ENCODE measurements at places on chromosomes 5 and 9.

GRCh38 chr5:149113669-149114068, 27.6 kb upstream of the ABLIM3 start:
- ATAC-seq, result no peak

DNA sequence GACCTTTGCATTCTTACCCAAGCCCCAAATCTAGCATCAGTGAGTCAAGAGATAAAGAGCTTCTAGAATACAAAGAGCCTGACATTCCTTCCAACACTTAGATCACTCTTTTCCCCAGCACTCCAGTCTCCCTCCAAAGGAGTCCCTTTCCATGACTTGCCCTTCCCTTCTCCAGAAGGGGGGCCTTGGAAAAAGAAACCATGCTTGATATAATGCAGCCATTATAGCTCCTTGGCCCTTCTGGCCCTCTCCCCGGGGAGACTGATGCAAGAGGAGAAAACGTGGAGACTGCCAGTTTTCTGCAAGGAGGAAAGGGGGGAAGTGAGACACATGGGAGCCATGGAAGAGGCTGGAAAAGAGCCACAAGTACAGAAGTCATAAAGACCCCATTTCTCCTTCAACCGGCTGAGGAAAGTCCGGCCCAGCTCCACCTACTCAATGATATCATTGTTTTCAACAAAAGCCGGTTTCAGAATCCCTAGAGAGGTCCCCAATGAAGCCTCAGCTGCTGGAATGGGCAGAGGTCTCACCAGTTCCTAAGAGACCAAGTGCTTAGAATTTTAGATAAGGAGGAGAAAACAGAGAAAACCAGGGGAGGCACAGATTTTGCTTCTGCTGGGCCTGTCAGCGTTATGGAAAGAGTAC, 29.0 kb downstream of the ADAM19 start:
- ATAC-seq, result no peak

DNA sequence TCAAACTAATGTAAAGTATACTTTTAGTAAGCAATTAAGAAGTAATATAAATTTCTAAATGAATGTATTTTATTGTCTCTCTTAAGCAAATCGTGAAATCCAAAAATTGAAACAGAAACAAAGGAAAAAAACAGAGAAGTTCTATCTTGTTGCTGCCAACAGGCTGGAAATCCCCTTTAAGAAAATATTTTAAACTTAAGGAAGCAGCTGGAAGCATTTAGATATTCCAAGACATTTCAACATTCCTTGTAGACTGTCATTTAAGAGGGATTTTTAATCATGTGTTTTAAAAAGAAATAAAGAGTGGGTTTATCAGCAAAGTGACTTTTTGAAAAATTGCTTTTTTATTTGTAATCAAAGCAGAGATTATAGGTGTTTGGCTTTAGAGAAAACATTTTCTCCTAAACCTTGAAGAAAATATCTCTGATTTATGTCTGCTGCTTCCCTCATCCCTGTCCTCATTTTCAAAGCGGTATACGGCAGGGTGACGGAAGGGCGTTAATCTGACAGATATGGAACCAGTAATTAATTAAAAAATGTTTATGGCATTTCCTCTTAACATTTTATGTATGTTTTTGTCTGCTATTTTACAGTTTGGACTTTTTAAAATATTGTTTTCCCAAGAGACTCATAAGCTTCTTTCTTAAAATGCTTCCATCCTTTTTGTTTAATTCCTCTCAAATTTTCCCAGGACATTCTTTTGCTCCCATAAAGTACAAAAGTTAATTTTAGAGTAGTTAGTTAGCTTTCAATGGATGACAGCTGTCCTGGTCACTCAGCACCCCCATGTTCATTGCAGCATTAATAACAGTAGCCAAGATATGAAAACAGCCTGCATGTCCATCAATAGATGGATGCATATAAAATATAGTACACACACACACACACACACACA, 245.6 kb downstream of the LURAP1L start:
- ATAC-seq, result no peak

DNA sequence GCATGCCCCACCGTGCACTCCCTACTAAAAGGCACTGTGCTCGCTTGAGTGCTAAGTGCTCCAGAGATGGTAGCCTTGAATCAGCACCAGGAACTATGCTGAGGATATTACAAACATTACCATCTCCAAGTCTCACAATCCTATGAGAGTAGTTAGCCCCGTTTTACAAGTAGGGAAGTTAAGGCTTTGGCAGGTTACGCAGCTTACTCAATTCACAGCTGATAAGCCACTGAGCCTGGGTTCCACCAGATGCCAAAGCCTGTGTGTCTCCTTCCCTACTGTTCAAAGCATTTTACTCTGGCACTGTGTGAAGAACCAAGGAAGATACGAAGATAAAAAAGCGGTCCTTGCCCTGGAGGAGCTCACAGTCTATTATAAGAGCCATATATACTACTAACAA, 216.2 kb downstream of the EBF1 start:
- ATAC-seq, result no peak

DNA sequence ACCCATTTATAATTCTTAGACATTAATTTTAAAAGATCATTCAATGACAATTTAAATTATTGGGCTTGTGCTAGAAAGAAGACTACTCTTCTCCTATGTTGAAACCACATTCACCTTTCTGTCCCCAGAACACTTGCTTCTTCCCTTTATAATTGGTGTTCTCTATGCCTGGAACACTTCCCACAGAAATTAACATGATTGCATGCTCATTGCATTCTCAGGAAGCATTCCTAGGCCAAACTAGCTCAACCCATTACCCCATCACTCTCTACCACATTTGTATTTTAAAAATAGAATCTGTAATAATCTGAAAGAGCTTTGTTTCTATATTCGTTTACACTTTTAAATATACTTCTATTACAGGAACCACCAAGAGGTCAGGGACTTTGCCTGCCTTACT, 184.7 kb downstream of the MEF2C start:
- ATAC-seq, result no peak

DNA sequence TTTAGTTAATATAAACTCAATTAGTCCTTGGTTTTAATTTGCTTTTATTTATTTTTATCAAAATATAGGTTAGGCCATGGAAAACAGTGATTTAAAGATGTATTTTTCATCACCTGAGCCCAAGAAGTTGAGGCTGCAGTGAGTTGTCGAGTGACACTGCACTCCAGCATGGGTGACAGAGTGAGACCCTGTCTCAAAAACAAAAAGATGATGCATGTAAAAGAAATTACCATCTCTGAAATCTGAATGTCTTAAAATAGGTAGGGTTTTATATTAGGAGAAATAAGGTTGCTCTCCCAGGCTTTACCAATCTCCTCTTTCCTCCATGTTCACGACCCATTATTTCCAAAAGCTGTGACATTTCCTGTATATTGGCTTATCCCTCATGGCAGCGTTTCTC, 162.3 kb upstream of the DAP start:
- ATAC-seq, result no peak

DNA sequence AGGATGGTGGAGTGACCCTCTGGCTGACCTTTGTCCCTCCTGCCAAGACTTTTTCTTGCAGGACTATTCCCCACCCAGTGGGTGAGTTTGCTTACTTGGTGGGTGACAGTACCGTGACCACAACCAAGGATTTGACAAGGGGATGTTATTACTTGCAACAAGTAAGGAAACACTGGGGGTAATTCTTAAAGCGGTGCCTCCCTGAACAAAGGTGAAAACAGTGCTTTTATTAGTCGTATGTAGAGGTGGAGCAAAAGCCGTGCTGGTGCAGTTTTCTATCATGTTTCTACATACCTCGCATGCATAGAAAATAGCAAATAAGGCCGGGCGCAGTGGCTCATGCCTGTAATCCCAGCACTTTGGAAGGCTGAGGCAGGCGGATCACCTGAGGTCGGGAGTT, 41.0 kb upstream of the KDM4C start:
- ATAC-seq, result no peak

- ATAC-seq, result no peak
Measured at GRCh38 chr5:158626718-158627117, 473.0 kb downstream of the EBF1 start.

- no peak for ATAC-seq
Measured at GRCh38 chr5:179215576-179215975, 129.7 kb downstream of the ADAMTS2 start.

DNA sequence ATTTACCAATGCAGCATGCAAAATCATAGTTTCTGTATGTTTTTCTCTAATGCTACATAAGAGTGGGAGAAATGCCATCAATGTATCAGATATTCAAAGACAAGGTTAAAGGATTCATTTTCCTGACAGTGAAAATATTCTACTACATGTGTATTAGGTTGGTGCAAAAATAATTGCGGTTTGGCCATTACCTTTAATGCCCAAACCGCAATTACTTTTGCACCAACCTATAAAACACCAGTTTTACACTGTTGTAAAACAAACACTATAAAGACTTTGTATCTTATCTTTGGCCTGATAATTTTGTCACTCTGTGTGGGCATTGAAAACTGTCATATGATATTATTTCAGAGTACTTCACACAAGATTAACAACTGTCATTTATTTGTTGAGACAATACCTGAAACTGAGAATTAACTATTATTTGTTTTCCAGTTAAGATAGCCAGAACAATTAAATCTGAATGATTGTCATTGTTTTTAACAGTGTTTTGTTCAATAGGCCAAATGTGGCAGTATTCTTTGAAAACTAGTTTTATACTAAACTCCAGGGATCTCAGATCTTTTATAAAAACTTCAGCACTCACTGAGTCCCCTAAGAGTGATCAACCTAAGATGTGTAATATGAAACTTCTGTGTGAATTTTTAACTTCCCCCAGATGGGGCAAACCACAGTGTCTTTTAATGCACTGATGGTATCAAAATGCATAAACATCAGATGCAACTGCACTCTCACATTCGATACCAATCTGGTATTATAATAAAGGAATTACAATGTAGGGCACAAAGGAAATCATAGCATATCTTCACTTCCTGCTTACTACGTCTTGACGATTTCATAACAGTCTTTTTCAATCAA, 53.8 kb upstream of the FBN2 start:
- no peak for ATAC-seq

DNA sequence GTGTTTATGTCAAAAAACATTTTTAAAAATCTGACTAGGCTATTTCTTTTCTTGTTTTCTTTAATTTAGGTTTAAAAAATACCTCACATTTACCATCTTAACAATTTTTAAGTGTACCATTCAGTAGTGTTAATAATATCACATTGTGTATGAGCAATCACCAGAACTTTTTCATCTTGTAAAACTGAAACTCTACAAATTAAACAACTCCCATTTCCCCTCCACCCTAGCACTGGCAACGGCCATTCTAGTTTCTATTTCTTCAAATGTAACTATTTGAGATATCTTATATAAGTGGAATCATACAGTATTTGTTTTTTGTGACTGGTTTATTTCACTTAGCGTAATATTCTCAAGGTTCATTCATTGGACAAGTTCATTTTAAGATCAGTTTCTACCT, 27.7 kb downstream of the PLCXD3 start:
- ATAC-seq, result no peak

- no peak for ATAC-seq
Measured at GRCh38 chr5:78377056-78377717, 16.8 kb downstream of the SCAMP1 start.

- peak; percentile 53 for ATAC-seq
Measured at GRCh38 chr5:124859556-124860290, 113.3 kb upstream of the ZNF608 start.

- no peak for ATAC-seq
Measured at GRCh38 chr5:172173564-172174153, 14.4 kb downstream of the STK10 start.

DNA sequence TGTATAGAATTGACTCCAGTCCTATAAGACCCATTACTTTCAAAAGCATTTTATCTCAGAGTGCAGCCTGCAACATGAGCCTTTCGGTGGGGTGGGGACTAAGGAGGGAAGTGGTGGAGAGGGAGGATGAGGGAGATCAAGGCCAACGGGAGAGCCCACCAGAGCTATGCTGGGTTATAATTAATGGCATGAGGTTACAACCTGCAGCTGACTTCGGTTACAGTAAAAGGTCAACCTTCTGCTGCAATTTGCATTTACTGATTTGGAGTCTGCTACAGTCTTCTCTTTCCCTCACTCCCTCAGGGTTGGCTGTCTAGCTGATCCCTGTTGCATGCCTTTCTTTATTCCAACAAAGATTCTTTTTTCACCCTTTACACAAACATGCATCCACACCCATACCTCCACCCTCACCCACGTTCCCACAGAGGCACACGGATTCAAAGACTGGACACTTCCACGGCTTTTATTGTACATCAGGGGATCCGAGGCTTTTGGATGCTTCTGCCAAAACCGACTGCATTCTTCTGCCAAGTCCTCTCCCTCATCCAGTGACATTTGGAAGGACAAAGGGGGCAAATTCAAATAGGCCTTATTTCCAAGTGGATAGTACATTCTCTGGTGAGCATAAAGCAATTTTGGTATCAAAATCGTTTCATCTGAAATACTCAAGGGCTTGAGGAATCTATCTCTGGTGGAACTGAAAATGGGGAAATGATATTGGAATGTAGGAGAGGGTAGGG, 381.2 kb downstream of the NFIB start:
- ATAC-seq, result no peak

GRCh38 chr5:132500931-132501628, 10.5 kb upstream of the IRF1 start:
- no peak for ATAC-seq

DNA sequence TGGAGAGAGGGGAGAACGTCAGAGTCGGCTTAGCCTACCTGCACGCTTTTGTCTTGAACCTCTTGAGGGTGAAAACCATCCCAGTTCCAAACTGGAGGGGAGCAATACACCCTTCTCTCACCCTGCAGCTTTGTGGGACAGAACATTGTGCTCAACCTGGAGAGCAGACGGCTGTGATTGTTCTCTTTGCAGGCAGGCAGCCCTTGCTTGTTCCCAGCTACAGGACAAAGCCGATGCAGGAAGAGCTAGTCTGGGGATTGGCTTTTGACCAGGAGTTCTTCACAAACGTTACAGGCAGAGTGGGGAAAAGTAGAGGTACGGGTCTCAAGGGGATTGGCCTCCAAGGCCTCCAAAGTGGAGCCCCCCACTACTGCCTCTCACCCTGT, 33.9 kb upstream of the ARHGAP26 start:
- no peak for ATAC-seq

GRCh38 chr9:103458826-103459225, 463.7 kb downstream of the CYLC2 start:
- ATAC-seq, result no peak

- no peak for ATAC-seq
Measured at GRCh38 chr5:14768508-14769365, 102.8 kb downstream of the ANKH start.

GRCh38 chr5:88854769-88855168, 28.2 kb downstream of the MEF2C start:
- ATAC-seq, result no peak

GRCh38 chr9:122070728-122071515, 22.2 kb downstream of the TTLL11 start:
- ATAC-seq, result no peak

- peak; percentile 76 for ATAC-seq
Measured at GRCh38 chr9:107750741-107751566, 261.4 kb upstream of the KLF4 start.

- no peak for ATAC-seq
Measured at GRCh38 chr9:16184964-16185646, 632.3 kb downstream of the CCDC171 start.

- ATAC-seq, result no peak
Measured at GRCh38 chr5:172541099-172541772, 86.9 kb upstream of the SH3PXD2B start.

DNA sequence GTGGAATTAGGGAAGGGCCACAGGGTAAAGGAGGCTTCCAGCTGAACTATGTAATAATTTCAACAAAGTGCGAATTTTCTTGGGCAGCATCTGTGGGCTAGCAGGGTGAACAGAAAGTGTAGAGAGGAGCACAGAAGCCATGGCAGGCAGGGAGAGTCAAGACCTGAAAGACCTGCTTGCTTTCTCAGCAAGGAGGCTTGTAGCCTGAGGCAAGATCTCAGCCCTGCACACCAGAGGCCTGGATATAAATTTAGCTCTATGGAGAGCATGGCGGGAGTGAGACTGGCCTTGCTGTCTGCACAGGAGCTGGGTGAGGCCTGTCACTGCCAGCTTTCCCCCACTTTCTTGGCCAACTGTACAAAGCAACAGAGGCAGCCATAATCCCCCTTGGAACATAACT, 32.1 kb upstream of the SH3TC2 start:
- ATAC-seq, result no peak

Data from motor neuron (in vitro differentiated cells).